COR-L47 (cell line): ENCODE measurements at places on chromosomes 2 and 18.

DNA sequence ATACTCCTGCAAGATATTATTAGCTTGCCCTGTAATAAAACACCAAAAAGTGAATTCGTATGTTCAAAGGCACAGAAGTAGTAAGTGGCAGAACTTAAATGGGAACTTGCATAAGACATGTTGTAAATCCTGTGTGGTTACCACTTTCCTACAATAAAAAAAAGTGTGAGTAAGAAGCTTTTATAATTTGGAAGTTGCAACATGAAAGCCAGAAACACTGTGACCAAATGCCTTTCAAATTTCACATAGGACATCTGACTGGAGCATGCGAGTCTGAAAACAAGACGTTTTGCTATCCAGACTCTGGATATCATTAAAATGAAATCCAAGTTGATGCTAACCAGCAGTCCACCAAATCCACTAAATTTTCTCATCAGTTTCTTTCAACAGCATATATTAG lies 886.2 kb upstream of the NRXN1 start:
- no peak for DNase-seq

DNA sequence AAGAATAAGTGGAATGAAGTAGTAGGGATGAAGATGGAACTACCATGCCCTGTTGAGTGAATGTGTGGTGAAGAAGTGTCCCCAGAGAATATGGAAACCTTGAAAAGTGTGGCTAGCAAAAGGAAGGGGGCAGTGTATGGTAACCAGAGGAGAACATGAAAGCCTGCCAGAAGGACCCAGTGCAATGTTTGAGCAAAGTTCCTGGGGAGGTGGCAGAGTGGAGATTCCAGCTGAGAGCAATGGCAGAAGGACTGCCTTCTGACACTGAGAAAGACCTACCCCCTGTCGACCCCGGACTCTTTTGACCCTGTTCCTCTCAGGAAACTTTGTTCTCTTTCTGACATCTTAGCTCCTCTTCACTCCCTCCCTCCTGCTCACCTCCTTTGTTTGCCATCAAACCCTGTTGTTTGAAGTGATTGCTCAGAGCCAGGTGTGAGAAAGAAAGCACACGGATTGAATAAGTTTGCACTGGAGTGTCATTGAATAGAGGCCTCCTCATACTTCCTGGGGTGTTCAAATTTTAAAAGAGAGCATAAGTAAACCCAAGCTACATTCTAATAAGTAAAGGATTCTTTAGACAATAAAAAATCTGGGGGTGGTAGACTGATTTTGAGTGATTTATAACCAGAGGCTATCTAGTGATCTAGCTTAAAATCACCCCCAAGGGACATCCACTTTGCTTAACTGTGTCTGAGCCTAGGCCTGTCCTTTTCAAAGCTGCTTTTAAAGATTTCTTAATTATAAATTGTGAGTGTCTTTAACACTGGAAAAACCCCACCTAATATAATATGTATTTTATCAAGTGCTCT lies 57.1 kb downstream of the TRIB2 start:
- DNase-seq = no peak

DNA sequence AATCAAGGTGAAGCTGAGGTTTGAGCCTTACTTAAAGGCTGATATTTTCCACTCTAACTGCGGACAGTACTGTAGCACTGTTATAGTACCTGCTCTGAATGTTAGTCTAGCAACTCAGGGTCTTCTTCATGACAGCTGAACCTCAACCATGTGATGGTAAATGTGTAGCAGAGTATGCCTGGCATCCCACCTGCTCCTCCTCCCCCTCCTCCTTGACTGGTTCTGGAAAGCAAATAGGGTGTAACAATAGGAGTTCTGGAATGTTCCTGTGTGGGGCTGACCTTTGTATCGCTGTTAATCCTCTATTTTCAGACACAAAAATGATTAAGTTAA lies 447 bp upstream of the CCL20 start:
- DNase-seq = no peak

GRCh38 chr2:18814387-18814786 lies 225.0 kb upstream of the NT5C1B start:
- no peak for DNase-seq

DNA sequence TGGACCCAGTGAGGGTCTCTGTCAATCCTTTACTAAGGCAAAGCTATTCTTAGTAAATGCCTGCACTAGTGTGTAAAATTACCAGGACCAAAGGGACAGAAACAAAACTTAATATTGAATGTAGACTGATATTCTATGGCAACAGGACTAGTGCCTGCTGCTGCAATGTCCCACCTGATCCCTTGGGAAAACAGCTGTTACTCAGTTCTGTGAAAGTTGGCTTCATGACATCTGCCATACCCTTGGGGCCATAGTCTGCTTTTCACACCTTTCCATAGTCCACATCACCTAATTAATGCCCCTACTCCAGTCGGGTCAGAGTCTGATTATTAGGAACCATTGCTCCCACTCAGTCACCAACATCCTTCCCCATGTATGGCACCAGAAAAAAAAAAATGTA lies 14.5 kb downstream of the DNAJC27 start:
- DNase-seq = no peak

- DNase-seq = no peak
Observed at GRCh38 chr2:1936427-1936980, 192.2 kb upstream of the PXDN start.

GRCh38 chr2:218429911-218430692 lies 11.2 kb downstream of the VIL1 start:
- DNase-seq = no peak

GRCh38 chr2:55860832-55861231 lies 62.8 kb downstream of the EFEMP1 start:
- DNase-seq = no peak

DNA sequence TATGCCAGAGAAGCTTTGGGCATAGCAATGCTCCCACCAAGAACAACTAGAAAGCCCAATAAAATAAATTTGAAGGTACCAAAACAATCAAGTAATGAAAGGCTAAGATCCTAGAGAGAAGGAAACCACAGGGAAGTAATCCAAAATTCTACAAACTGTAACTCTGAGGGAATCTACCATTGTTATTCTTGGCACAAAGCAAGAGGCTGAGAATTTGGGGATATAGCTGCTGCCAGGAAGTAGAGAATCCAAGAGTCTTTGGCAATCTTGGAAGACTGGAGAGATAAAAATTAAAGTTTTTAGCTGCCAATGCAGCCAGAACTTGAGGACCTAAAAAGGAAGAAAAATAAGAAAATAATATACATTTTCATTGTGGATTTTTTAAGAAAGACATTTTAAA lies 68.5 kb downstream of the PIGN start:
- DNase-seq = no peak

- DNase-seq = no peak
Observed at GRCh38 chr18:5287854-5288253, 7.7 kb downstream of the ZBTB14 start.

DNA sequence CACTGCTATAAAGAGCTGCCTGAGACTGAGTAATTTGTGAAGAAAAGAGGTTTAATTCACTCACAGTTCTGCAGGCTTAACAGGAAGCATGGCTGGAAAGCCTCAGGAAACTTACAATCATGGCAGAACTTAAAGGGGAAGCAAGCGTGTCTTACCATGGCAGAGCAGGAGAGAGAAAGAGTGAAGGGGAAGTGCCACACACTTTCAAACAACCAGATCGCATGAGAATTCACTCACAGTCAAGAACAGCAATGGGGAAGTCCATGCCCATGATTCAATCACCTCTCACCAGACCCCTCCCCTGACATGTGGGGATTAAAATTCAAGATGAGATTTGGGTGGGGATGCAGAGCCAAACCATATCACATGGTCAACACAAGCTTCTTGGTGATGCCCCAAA lies 34.7 kb upstream of the CDK5R2 start:
- no peak for DNase-seq
